ENCODE measurements at places on chromosomes 11 and 22. TPM values are rescaled to one million over a fixed set of nuclear protein-coding genes. Genes with fewer than 3 reads are reported as not detected.

The SYCE3 gene
- not detected for polyA plus RNA-seq

The GAL3ST1 gene
- 23.8 TPM for polyA plus RNA-seq

The GUCY1A2 gene
- 2.5 TPM for polyA plus RNA-seq

The KLHDC7B gene
- polyA plus RNA-seq: 0.10 TPM

The LGR4 gene
- 152 TPM for polyA plus RNA-seq

The ARSA gene
- polyA plus RNA-seq: 15.2 TPM

The MRGPRF gene
- polyA plus RNA-seq: 18.9 TPM

The OR52N2 gene
- polyA plus RNA-seq: not detected

The TMA7B gene
- polyA plus RNA-seq: 0.10 TPM

The C11orf97 gene
- polyA plus RNA-seq: 0.20 TPM

The HDAC10 gene
- 21.7 TPM for polyA plus RNA-seq

The FOLH1 gene
- 21.4 TPM for polyA plus RNA-seq

The SAMM50 gene
- 60.5 TPM for polyA plus RNA-seq

The CD3E gene
- polyA plus RNA-seq: 0.22 TPM

The DEUP1 gene
- polyA plus RNA-seq: 1.4 TPM

The CST6 gene
- not detected for polyA plus RNA-seq

The IRAG1 gene
- 12.0 TPM for polyA plus RNA-seq

The OVOL1 gene
- 11.0 TPM for polyA plus RNA-seq

The SREBF2 gene
- polyA plus RNA-seq: 86.7 TPM

The PAMR1 gene
- polyA plus RNA-seq: 4.3 TPM

The LDHA gene
- polyA plus RNA-seq: 275 TPM

The FXYD2 gene
- polyA plus RNA-seq: 316 TPM

The TRIM29 gene
- polyA plus RNA-seq: 1.8 TPM

The RASD2 gene
- 1.5 TPM for polyA plus RNA-seq

The GTSE1 gene
- polyA plus RNA-seq: 25.2 TPM

The CPT1A gene
- polyA plus RNA-seq: 43.0 TPM

The OR10A2 gene
- 0.08 TPM for polyA plus RNA-seq

The KDM4E gene
- polyA plus RNA-seq: 0.47 TPM

The MMP7 gene
- polyA plus RNA-seq: 26.0 TPM

The BLID gene
- not detected for polyA plus RNA-seq

The LRRC56 gene
- polyA plus RNA-seq: 3.5 TPM

The TIMM10 gene
- 32.4 TPM for polyA plus RNA-seq

The FGF3 gene
- polyA plus RNA-seq: not detected

Data from left kidney (tissue), 8 donors.